ENCODE measurements at places on chromosomes 2 and 18. TPM values are rescaled to one million over a fixed set of nuclear protein-coding genes. Genes with fewer than 3 reads are reported as not detected.

C2orf80 gene
- total RNA-seq, result not detected

DQX1 gene
- 0.57 TPM for total RNA-seq

GNAL gene
- total RNA-seq, result 0.12 TPM

RASGRP3 gene
- 67.5 TPM for total RNA-seq

CIB4 gene
- not detected for total RNA-seq

PCARE gene
- not detected for total RNA-seq

RFTN2 gene
- not detected for total RNA-seq

CNGA3 gene
- not detected for total RNA-seq

CPS1 gene
- total RNA-seq, result 0.17 TPM

DYNAP gene
- not detected for total RNA-seq
